ENCODE measurements at places on chromosomes 2 and 18.

DNA sequence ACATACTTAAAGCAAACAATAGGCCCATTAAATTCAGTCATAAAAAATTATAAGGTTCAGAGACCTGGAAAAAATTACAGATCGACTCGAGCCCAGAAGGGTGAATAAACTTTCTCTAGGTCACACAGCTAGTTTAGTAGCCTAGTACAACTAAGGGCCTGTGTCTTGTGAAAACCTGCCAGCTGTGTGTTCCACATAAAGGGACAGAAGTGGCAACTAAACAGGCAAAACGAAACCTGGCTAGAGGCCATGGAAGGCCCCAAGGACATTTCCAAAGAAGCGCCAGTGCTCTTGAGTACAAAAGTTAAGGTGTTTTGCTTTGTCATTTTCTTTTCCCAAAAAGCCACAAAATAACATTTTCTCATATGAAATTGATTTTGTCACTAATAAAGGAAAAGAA is 164.9 kb downstream of the L3MBTL4 start:
- DNase-seq: no peak

DNA sequence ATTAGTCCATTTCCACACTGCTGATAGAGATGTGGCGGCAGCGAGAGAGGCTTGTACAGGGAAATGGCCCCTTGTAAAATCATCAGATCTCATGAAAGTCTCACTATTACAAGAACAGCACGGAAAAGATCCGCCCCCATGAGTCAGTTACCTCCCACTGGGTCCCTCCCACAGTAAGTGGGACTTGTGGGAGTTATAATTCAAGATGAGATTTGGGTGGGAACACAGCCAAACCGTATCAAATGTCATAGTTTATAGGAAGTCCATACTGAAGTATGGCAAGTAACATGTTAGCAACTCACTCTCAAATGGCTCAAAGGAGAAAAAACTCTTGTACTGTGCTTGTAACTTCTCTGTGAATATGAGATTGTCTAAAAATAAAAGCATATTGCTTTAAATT is 56.1 kb downstream of the FARP2 start:
- no peak for DNase-seq

GRCh38 chr2:170887496-170887895 is 41.6 kb upstream of the GORASP2 start:
- no peak for DNase-seq

- DNase-seq: no peak
Observed at GRCh38 chr2:226683944-226684562, 115.6 kb downstream of the IRS1 start.

DNA sequence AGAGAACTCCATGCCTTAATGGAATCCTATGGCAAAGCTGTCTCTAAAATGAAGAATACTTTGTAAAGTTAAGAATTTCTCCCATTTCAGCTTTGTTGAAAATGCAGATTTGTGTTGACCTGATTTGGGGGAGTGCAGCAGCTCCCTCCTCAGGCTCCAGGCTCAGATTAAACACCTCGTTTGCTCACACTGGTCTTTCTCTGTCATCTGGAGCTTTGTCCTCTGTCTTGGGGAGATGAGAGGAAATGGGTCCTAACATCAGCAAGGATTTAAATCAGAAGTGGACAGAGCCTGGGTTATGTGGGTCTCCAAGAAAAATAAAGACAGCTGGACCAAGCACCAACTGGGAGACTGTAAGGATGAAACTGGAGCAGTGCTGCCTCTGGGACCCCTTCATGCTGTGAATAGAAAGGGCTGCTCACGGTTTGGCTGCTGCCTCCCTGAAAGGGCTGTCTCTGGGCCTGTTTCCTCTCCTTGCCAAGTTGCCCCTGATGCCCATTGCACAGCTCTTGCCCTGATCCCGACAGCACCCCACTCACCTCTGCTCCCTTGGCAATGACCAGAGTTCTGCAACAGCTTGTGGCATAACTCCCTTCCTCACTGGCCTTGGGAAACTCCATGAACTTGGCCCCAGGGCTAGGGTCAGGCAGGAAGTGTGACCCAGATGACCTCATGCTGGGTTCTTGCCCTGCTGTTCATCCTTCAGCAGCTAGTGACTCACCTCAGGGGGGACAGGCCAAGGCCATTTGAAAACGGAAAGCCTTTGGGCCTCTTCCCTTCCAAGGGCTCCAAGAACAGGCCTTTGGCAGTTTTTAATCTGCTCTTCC is 197.2 kb downstream of the CYP26B1 start:
- DNase-seq: no peak

Data from germinal center (tissue), 1 donor.